ENCODE measurements at places on chromosomes 1 and 21. TPM values are rescaled to one million over a fixed set of nuclear protein-coding genes. Genes with fewer than 3 reads are reported as not detected.

DNA sequence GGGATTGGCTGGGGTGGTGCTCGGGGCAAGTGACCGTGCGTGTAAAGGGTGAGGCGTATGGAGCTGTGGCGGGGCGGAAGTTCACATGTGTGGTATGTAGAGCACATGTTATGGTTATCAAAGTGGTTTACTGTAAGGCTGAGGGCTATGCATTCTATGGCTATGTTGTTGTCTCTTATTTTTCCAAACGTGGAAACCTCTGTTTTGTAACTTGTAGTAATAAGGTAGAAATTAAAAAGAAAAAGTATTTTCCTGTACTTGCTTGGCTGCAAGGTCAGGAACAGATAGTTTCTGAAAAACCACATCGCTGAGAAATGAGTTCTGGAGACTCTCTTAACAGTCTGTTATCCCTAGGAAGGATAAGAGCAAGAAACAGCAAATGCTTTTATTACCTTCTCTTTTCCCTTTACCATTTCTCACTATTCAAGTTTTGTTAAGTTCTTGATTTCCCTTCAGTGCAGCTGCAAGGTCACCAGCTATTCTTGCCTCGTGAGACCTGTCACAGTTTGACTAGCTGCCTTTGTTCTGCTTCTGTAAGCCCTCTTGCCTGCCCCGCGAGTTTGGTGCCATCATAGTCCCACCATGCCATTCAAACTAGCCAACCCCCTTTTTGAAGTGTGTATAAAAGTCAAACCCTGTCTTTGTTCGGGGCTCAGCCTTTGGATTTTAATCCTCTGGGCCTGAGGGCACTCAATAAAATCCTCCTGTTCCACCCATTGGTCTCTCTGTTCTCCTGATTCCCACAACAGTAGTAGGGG is 9.5 kb downstream of the RNU1-2 start:
- peak overlapping the region; percentile 40 for H3K4me3 ChIP-seq
- H3K27me3 ChIP-seq: no peaks in the 10 kb centered on the region
- H3K27ac ChIP-seq: peak overlapping the region; percentile 100

DNA sequence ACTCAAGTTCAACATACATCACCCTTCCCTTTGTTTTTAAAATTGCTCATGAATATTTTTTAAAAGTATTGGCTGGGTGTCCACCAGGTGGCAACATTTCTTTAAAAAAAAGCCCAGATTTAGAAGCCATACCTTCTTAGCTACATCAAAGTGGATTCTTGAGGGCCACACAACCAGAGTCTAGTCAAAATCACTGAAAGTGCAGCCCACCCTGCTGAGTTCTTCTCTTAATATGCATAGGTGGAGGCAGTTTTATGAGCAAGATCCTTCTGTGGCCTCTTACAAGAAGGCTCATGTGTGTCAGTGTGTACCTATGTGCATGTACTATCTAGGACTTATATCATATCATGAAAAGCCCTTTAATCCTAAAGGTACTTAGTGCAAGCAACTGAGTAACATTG is 16.9 kb upstream of the GNG12 start:
- peak overlapping the region; percentile 25 for H3K27ac ChIP-seq
- H3K4me1 ChIP-seq: peaks cover 10% of the 10 kb centered on the region
- no peak for DNase-seq
- H3K4me3 ChIP-seq: no peak overlapping the region

- H3K4me3 ChIP-seq: no peak overlapping the region
Observed at GRCh38 chr1:109438798-109439297, 12.6 kb upstream of the PSMA5 start.

SH3BGR gene
- total RNA-seq: 6.8 TPM

SLC9A1 gene
- total RNA-seq: 26.1 TPM

All from thyroid gland (tissue), 4 donors.